Activated CD8-positive, alpha-beta T cell treated with anti-CD3 and anti-CD28 coated beads, Interleukin-2, amount 10 ng/mL, durations not matched to agents 7 days and 5 days (primary cell): ENCODE measurements at places on chromosomes 3 and 15. TPM values are rescaled to one million over a fixed set of nuclear protein-coding genes. Genes with fewer than 3 reads are reported as not detected.

DNA sequence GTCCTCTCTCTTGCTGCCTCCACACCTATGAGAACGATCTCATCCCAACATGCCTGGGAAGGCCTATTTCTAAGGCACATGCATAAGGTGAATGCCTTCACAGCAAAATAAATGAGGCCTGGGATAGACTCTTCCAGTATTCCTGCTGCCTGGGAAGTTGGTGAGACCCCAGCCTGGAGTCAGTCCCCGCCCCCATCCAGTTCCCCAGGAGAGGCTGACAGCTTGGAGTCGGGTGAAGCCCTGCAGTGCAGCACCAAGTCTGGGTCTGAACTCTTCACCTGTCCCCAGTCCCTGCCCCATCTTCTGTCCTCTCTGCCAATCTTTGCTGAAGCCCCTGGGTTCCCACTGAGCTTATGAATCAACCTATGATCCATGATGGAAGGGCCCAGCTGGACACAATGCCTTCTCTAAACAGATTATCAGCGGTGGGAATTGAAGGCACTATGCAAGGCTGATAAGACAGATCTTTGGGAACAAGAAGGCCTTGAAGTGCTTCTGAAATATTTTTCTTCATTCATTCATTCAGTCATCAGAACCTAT lies 10.2 kb upstream of the APBA2 start:
- DNase-seq, result no peak

- no peak for DNase-seq
Measured at GRCh38 chr3:120111898-120112297, 17.7 kb upstream of the GSK3B start.

DNA sequence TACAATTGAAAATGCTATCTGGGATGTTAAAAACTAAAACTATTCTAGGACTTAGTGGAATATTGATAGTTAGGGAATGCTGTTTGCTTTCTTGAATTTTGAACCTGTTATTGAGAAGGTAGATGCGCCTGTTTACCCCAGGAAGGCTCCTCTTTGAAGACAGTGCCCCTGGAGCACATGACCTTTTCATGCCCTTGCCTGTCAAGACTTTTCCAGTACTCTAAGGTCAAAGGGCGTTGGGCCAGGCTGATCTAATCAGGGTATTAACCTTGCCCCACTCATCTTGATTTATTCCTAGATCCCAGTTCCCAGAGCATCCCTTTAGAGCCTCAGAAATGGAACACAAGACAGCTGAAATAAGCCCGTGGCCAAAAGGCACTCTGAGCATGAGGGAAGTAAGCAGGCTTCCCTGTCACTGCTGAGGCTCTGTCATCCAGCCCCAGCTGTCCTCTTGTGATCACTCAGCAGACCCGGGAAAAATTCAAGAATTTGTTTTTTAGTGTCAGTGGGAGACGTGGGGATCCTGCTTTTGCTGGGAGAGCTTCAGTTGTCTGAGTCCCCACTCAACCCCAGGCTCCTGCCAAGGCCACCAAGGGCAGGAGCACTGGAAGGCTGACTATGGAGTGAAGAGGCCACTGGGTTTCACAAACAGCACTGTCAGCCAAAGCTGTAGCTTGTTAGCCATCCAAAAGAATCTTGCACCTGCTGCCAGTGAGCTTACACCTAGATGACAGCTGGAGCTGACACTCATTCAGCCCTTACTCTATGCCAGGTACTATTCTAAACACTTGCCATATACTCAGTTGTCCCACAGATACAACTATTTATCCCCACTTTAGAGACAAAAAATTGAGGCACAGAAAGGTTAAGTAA lies 169.0 kb downstream of the PGPEP1L start:
- no peak for DNase-seq

DNA sequence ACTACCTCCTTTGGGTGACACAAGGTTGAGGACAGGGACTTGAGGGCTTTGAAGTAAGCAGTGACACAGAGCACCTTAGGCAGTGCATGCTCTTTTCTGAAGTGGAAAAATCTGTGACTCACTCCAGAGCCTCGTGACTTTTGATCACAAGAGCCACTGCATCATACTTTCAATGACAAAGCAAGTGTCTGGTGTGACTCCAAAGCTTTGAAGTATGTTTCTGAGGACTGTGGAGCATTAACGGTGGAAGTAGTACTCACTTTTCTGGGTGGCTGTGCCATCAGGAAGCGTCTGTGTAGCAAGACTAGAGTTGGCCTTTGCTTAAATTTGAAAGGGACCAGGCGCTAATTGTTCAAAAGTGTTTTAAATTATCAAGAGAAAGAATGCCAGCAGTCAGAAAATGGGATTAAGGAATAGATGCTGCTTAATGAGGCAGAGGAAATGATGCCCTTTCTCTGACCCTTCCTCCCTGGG lies 210.7 kb upstream of the TRIM42 start:
- no peak for DNase-seq

GRCh38 chr15:80476036-80476435 lies 71.9 kb downstream of the ARNT2 start:
- DNase-seq, result no peak

- no peak for DNase-seq
Measured at GRCh38 chr3:131350506-131350905, 31.1 kb upstream of the NUDT16 start.

DNA sequence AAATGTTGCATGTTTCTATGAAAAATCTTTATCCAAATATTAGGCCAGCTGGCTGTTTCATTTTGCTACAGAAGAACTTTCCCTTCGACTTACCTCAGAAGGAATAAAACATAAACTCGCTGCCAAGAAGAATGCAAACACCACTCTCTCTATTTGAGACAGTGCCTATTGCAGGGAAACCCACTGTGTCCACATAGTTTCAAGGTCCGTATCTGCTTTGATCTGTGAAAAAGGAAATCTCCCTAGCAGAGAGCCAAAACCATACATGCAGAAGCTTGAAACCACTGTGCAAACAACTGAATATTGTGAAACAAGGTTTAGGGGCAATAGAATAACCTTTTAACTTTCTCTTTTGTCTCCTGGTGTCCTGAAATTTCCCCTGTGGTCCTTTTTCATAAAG lies 35.0 kb upstream of the CAPN7 start:
- DNase-seq, result no peak

- no peak for DNase-seq
Measured at GRCh38 chr3:83968356-83968755, 990.4 kb upstream of the CADM2 start.

- no peak for DNase-seq
Measured at GRCh38 chr3:197549261-197549885, 6.4 kb downstream of the BDH1 start.

- no peak for DNase-seq
Measured at GRCh38 chr3:187491371-187491770, 123.2 kb downstream of the RTP4 start.

- DNase-seq, result no peak
Measured at GRCh38 chr15:37102305-37103162, 2.2 kb upstream of the MEIS2 start.

DNA sequence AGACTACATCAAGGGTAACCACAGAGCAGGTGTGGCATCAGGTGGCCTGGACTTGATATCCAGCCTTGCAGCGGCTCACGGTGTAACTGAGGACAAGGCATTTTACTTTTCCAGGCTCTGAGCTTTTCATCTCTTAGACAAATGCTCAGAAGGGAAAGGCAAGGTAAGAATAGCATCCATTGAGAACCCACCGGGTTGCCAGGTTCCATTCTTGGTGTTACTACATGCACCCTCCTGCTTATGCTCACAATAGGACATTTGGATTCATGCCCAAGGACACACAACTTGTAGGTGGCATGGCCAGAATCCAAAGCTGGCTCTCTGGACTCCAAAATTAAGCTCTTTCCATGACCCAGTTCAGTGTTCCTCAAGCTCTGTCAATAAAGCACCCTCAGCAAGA lies 85.5 kb downstream of the CCNL1 start:
- DNase-seq, result no peak

The RAB7A gene
- 269 TPM for total RNA-seq

The CYP11A1 gene
- not detected for total RNA-seq

The EIF5A2 gene
- total RNA-seq, result 10.9 TPM

The HIGD2B gene
- 0.24 TPM for total RNA-seq

The CPLX3 gene
- total RNA-seq, result not detected
